ENCODE measurements at places on chromosomes 6 and 20. TPM values are rescaled to one million over a fixed set of nuclear protein-coding genes. Genes with fewer than 3 reads are reported as not detected.

Gene SLC17A3
- not detected for total RNA-seq

Gene FGD2
- total RNA-seq, result not detected

Gene ZNF165
- total RNA-seq, result 4.3 TPM

Gene MATN4
- not detected for total RNA-seq

Gene CRISP3
- not detected for total RNA-seq

Gene NKX2-4
- total RNA-seq, result not detected

Gene DDX43
- 1.8 TPM for total RNA-seq

DNA sequence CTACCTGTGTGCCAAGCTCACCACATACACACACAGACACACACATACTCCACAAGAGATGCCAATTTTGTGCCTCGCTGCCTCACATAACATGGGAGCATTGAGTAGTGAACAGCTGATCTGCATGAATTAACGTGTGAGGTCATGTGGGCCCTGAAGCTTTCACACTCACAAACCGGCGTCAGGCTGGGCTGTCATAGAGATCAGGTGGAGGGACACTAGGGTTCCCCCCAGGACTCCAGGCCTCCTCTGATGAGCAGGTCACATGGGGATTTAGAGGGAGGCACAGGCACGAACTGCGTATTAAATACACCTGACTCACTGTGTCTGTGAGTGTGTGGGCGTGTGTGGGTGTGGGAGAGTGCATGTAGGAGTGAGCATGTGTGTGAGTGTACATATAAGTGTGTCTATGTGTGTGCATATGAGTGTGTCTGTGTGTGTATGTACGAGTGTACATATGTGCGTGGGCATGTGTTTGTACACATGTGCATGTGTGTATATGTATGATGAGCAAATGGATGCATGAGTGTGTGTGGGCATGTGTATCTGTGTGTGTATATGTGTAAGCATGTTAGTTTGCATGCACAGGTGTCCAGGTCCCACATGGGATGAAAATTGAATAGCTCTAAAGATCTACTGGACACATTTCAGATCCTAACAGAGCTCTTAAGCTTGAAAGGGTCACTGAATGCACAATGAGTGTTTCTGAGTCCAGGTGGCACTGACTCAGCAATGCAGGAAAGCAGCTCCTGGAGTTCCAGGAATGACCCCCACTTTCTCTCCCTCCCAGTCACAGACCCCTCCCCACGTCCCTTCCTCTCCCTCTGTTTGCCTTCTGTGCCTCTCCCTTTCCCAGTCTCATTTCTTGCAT, 336.6 kb downstream of the PREX1 start:
- no peak for DNase-seq

DNA sequence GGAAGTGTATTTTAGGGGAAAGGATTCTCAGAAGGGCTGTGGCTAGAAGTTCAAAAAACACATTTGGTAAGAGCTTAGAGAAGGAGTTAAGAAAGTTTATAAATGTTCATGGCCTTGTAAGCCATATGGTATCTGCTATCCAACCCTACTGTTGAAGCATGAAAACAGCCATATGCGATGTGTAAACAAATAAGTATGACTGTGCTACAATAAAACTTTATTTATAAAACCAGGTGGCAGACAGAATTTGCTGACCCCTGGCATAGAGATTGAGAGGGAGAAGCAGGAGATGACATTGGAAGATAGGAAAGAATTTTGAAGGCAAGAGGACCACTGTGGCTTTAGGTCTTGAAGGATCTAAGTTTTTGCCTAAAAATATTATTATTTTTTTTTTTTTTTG, 583.5 kb downstream of the DOK5 start:
- no peak for DNase-seq

GRCh38 chr6:4088704-4089103, 9.8 kb upstream of the FAM217A start:
- no peak for DNase-seq

- peak; percentile 93 for DNase-seq
These were observed 6.3 kb downstream of the ADTRP start for GRCh38 chr6:11772109-11772825.

DNA sequence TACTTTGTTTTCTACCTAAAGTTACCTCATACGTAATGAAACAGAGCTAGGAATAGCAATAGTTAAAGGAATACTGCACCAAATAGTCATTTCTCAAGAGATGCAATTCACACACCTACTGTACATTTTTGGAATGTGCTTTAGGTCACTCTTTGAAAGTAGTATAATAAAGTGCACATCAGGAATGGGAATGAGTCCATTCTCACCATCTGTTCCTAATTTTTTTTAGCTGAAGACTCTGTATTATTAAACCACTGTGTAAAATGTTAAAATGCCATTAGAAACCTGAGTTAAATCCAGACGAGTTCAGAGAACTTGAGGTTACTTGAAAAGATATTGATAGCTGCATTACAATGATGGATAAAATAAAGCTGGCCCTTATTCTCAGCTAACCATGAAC, 51.9 kb upstream of the EPHA7 start:
- DNase-seq, result no peak

DNA sequence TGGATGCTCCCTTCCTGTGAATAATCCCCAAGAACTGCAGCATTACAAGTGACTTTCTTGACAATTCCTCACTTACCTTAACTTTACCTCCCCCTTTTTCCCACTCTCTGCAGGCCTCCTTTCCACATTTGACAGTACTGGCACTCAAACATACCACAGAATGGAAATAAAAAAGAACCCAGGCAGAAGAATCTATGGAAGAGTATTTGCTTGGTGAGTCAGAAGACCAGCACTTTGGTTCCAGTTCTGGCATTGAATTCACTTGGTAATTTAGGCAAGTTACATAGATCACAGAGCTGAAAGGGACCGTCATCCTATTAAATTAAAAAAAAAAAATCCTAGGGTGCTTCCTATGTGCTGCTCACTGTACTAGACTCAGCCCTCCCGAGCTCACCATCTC, 55.0 kb downstream of the BTBD9 start:
- DNase-seq, result no peak

DNA sequence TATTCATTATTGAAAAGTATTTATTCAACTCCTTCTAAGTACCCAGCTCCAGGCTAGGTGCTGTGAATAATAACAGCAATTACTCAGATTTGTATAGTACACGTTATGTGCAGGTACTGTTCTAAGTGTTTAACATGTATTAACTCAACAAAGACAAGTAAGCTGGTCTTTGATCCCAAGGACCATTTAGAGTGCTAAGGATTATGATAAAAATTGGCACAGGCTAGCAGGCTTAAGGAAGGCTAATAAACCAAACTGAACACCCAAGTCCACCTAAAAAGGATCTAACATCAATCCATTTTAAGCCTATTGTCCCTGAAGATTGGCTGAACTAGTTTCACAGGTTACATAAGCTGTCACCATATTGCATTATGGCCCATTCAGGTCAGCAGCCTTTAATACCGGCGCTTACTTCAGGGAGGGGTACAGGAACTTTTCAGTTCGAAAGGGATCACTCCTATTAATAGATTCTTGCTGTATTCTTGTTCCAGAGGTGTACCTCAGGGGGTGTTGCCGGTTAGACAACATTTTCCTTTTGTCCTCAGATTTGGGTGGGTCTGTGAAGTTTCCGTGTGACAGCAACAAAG, 99.0 kb upstream of the GMDS start:
- no peak for DNase-seq

- DNase-seq, result no peak
These were observed 670.2 kb downstream of the RFPL4B start for GRCh38 chr6:113017353-113017752.

DNA sequence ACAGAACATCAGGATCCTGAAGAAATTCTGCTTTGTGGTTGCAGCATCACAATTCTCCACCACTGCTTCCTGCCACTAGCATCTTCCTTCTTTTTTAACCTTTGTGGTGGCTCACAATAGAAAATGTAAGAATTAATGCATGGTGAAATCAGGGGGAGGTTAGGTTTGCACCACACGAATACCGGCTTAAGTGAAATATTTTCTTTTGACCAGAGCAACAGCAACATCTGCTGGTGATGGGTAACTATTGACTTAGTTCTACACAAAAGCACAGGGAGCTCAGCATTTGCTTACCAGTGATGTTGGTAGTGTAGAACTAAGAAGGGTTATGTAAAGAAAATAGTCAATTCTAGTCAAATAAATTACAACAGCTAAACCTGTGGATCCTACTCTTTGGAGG, 280.5 kb downstream of the SYNE1 start:
- no peak for DNase-seq

- no peak for DNase-seq
These were observed 47.9 kb downstream of the CD2AP start for GRCh38 chr6:47525330-47526057.

DNA sequence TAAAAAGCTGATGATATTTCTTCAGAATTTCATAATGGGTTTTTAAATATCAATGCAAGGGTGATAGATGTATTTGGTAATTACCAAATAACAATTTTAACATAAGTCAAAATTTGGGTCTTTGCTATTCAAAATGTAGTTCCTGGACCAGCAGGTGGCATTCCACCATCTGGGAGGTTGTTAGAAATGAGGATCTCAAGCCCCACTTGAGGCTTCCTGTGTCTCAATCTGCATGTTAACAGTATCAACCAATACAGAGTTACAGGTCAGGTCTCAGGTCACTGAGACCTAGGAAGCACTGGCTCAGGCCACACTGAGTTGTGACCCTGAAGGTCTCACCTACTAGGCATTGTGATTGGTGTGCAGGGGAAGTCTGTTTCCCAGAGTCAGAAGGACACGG, 57.2 kb upstream of the MTRF1L start:
- no peak for DNase-seq

DNA sequence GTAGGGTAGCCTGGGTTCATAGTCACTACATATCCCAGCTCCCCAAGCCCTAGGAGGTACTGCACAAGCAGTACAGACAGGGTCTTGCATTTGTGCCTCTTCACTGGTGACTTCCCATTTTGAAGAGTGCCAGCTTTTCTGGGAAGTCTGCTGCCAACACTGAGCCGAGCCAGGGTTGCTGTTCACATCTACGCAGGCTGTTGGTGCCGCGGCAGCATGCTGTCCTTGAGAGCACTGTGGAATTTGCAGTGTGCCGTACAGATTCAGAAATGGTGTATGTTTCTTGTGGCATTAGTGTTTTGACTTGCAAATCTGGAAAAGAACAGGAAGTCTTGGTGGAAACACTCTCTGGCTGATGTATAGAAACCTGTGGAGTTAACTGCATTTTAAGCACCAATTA, 67.5 kb downstream of the JARID2 start:
- no peak for DNase-seq

GRCh38 chr6:71393471-71393870, 104.9 kb downstream of the OGFRL1 start:
- DNase-seq, result no peak

DNA sequence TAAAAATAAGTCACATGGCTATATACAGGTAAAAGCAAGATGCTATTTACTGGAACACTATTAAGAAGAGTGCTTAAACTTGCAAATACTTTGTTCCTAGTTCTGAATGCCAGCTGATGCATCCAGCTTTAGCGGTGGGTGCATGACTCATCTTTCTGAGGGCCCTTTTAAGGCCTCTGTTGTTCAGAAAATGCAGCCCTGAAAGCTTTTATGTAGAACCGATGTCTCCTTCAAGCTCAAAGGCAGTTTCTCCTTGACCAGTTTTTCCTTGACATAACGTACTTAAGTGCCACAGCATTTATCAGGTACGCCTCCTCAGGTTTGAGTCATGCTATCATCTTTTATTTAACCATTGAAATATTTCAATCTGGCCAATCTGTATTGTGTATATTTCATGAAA, 82.8 kb downstream of the MLIP start:
- no peak for DNase-seq

Measured in epithelial cell of proximal tubule (primary cell).